ENCODE measurements at places on chromosomes 7 and 10.

DNA sequence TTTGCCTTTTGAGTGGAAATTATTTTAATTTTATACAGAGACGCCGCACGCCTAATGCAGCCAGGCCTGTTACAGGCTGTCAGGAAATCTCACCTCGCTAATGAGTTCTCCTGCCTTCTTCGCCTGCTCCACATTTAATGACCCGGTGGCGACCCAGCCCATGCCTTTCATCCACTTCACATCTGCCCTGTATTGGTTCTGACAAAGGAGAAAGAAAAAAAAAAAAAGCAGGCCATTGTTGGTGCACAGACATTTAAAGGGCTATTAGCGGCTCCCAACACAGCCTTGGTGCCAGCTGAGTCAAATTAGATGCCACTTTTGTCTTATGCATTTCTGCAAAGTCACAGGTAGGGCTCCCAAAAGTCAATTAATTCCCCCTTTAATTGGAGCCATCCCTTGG, 43.3 kb downstream of the NRAP start:
- ATAC-seq = no peak

- no peak for ATAC-seq
Measured at GRCh38 chr10:130801276-130801675, 510.2 kb downstream of the TCERG1L start.

GRCh38 chr7:67387851-67388250, 391.2 kb downstream of the TYW1 start:
- no peak for ATAC-seq

DNA sequence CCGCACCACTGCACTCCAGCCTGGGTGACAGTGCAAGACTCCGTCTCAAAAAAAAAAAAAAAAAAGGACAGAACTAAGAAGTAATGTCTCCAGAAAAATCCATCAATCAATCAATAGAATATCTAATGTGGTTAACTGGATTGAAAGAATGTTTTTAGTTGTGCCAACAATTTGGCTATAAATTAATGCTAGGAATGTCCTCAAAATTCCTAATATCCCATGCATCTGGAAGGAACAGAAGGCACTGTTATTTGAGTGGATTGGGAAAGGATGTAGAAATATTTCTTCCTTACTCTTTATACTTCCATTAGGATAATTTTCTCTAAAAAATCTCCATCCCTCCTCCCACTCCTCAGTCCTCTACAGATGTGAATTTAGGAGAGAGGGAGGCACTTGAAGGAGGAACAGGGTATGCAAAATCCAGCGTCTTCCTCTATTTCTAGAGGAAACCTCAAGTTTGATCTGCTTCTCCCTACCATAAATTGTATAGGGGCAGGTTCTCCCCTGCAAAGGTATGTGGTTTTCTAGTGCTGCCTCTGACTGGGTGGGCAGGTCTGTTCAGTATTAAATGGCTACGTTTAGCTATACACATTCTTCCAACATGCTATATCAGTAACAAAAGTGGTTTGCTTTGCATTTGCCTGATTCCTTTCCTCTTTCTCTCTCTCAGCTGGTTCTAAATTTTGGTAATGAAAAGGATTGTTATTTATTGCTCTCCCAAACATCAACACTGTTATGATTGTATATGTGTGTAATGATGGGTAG, 54.1 kb downstream of the RNLS start:
- ATAC-seq = no peak

DNA sequence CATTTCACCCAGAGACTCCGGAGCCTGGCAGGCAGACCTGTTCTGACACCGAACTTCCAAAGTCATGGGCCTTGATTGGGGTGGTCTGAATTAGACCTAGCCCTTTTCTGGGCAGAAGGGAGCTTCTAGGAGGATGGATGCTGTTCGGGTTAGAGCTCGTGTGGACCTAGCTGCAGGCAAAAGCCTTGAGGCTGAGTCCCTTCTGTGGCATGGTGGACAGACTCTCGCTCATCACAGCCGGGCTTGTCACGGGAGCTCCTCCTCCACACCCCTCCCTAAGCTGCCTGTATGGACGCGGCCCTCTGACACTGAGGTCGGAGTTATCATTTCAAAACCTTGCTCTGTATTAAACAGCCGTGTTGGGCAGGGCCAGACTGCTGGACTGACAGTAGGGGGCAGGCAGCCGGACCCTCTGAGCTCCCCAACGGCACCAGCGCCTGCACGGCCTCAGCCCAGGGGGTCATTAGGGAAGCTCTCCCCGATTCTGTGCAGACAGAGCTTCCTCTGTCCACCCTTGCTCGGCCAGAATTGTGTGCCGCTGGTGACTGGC, 2.2 kb downstream of the IRF5 start:
- no peak for ATAC-seq

DNA sequence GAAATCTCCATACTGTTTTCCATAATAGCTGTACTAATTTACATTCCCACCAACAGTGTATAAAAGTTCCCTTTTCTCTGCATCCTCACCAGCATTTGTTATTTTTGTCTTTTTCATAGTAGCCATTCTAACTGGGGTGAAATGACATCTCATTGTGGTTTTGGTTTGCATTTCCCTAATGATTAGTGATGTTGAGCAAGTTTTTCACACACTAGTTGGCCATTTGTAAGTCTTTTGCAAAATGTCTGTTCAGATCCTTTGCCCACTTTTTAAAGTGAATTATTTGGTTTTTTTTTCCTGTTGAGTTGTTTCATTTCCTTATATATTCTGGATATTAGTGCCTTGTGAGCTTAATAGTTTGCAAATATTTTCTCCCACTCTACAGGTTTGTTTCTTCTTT, 101.0 kb upstream of the NFE2L3 start:
- ATAC-seq = no peak

GRCh38 chr10:131167036-131167860, 144.3 kb downstream of the TCERG1L start:
- ATAC-seq = no peak

GRCh38 chr7:17152721-17153120, 145.7 kb upstream of the AHR start:
- ATAC-seq = no peak

- ATAC-seq = no peak
Measured at GRCh38 chr10:123427165-123427786, 238.9 kb upstream of the GPR26 start.

GRCh38 chr10:110220398-110220797, 13.0 kb downstream of the MXI1 start:
- no peak for ATAC-seq

DNA sequence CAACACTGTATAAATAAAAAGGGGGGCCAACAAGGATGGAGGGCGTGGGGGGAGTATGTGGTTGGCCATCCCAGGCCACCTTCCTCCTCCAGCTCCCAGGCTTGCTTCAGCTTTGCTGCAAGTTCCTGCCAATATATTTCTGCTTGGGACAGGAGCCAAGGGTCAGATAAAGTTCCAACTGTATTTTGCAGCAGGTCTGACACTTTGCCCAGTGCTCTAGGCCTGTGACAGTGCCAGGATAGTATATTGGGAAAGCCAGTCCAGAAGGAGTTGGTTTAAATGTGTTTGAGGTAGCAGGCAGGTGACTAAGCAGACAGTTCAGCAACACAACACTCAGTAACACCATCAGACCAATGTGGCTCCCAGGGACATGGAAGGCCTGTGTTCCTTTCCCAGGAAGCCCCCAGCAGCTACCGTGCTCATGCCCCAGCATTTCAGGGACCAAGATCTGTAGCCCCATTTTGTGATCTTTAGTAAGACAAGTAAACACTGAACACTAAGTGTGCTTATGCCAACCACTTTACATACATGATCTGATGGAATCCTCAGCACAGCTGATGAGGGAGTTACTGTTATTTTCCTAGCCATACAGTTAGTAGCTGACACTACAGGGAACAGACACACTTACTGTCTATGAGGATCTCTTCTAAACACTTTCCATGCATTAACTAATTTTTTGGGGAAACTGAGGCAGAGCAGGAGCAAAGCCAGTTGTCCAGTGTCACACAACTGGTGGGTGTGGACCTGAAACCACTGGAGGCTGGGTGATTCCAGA, 38.9 kb downstream of the DNAJB12 start:
- no peak for ATAC-seq

GRCh38 chr7:36735172-36735571, 10.9 kb upstream of the AOAH start:
- peak; percentile 43 for ATAC-seq

DNA sequence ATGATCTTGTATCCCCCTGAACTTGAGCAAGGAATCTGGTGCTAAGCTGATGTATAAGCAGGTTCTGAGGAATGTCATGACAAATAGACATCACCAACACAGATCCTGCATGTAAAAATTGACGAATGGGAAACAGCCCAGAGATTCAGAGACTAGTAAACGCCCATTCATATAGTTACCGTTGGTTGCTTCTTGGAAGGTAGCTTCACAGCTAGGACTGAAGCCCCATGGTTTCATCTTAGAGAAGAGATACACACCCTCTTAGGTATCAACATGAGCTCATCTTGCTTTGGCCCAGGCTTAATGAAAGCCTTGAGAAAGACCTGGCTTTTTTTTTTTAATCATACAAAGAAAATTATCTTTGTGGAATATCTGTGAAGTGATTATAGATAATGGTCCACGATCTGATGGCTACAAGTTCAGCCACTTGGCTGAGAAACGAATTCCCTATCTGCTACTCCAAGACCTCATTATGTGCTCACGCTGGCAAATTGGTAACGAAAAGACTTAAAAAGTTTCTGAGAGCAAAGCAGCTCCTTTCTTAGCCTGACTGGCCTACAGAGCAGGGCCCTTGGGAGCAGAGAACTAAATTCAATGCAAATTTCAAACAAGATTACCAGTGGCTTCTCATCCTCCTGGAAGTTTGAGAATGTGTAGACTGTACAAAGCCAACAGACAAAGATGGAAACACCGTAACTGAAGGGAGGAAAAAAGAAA, 181.1 kb downstream of the NRP1 start:
- ATAC-seq = peak; percentile 92

- no peak for ATAC-seq
Measured at GRCh38 chr10:109727436-109727835, 195.9 kb downstream of the XPNPEP1 start.

GRCh38 chr10:126872135-126872534, 33.1 kb upstream of the DOCK1 start:
- no peak for ATAC-seq

- ATAC-seq = no peak
Measured at GRCh38 chr7:32319012-32319382, 171.2 kb downstream of the LSM5 start.

- peak; percentile 93 for ATAC-seq
Measured at GRCh38 chr10:22222236-22223190, 4.7 kb upstream of the EBLN1 start.

GRCh38 chr7:132123773-132124172, 452.5 kb downstream of the PLXNA4 start:
- no peak for ATAC-seq

- ATAC-seq = no peak
Measured at GRCh38 chr10:34884272-34884952, 69.3 kb upstream of the PARD3 start.

DNA sequence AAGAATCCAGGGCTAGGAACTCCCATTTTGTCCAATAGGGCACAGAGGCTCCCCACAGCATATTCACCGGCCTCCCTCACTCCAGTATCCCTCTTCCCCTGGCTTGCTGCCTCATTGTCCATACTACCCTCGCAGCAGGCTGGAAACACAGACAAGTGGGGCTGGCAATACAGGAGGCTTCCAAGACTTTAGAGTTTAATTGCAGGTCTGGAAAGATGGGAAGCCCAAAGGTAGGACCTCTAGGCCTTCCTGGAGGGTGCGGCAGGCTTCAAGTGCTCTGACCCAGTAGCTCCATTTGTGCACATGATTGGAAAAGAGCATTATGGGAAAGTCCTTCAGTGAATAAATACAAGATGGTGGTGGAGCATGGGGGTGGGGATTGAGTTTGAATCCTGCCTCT, 166.7 kb downstream of the EVX1 start:
- ATAC-seq = no peak

GRCh38 chr10:100033766-100034418, 24.1 kb upstream of the DNMBP start:
- ATAC-seq = no peak

DNA sequence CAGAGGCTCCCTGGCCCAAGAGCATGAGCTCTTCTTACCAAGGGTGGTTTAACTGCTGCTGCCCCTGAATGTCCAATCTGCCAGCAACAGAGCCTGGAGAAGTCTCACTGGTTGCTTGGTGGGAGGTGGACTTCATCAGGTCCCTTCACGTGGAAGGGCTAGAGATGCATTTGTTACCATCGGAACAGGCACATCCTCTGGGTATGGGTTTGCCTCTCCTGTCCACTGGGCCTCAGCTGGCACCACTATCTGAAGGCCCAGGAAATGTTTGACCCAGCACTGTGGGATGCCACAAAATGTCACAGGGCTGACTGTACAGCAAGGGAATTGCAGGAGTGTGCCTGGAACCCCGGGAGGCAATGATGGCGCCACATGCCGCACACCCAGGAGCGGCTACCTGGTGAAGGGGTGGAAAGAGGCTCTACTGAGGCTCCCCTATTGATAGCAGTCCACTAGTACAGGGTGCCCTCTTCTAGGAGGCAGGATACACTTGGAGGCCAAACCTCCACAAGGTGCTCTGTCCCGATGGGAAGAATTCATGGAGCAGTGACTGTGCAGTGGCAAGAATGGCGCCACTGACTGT, 603.1 kb upstream of the MGMT start:
- no peak for ATAC-seq

DNA sequence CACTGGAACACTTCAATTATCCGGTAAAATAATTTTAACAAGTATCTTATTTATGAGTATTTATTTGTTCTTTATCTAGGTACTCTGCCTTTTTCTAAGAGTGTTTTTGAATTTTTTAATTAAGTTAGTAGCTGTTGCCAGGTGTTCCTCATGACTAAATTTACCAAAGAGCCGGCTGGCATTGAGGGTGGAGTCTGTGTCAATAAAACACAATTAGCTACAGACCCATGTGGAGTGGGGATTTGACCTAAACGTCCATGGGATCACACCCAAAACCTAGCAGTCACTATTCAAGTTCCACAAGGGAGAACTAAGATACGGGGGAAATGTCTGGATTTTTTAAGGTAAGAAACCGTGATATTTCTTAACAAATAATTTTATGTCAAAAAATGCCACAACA, 9.8 kb downstream of the SLC16A12 start:
- no peak for ATAC-seq

DNA sequence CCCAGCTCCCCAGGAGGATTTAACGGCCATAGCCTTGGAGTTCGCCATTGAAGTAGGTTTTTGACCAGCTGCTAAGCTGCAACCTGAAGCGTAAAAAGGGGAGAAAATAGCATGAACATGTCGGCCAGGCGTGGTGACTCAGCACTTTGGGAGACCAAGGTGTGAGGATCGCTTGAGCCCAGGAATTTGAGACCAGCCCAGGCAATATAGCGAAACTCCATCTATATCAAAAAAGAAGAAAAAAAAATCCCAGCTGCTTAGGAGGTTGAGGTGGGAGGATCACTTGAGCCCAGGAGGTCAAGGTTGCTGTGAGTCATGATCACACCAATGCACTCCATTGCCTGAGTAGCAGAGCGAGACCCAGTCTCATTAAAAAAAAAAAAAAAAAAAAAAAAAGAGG, 32.2 kb upstream of the MCU start:
- ATAC-seq = no peak

GRCh38 chr7:50207686-50208255, 96.7 kb upstream of the IKZF1 start:
- ATAC-seq = no peak

- ATAC-seq = no peak
Measured at GRCh38 chr7:131591687-131592319, 35.4 kb upstream of the PODXL start.
